ENCODE measurements at places on chromosomes 2 and 18.

- DNase-seq: no peak
Measured at GRCh38 chr18:26005950-26006349, 84.5 kb downstream of the SS18 start.

DNA sequence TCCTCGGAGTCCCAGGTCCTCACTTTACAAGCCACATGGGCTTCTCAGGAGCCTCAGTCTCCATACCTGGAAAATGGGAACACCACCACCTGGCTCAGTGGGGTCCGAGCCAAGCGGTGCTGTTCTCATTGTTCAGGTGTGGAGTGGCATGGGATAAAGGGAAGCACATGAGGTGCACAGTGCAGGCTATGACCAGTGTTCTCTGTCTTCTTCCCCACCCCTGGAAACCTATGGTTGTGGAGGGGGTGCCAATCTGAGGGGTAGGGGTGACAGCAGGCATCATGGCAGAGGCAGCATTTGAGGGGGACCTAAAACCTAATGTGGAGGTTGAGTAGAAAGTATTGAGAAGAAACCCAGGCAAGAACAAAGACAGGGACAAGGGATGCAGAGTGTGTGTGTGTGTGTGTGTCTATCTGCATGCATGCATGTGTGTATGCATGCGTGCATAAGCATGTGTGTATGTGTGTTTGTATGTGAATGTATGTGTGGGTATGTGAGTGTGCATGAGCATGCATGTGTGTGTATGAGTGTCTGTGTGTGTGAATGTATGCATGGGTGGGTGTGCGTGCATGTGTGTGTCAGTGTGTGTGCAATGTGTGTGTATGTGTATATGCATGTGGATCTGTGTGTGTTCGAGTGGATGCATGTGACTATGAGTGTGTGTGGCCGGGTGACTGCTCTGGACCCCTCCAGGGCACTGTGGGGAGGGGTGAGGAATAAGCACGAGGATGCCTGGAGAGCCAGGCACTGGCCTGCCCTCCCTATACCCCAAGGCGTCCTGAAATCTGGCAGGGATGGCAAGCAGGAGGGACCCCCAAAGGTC is 4.0 kb downstream of the KIF1A start:
- DNase-seq: no peak

- DNase-seq: no peak
Measured at GRCh38 chr18:76328140-76328539, 166.9 kb downstream of the ZNF516 start.

- DNase-seq: no peak
Measured at GRCh38 chr2:200428961-200429665, 80.8 kb downstream of the KCTD18 start.

- DNase-seq: peak; percentile 40
Measured at GRCh38 chr2:238720232-238720672, 127.6 kb upstream of the TWIST2 start.

DNA sequence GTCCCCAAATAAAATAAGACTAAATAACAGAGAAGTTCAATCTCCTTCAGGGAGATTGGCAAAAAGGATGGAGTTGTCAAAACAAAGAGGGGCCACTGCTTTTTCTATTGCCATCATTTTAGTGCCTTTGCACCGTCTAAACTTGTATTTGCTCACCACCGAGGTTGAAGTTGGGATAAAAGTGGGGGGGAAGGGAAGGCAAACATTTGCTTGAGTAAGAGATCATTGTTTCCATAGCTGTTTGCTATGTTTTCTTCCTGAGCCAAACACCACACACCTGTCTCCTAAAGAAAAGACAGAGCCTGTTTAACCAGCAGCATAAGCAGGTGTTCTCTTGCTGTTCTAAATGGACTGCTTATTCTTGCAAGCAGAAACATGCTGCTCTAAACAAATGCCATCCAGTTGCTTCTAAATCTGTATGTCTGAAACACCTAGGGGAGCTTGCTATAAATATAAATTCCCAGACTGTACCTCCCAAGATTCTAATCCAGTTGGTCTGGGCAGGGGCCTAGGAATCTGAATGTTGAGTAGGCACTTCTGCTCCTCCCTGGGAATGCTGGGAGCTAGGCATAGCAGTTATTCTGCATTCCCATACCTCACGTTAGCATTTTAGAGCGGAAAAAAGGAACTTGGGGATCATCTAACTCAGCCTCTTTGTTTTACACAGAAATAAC is 179.4 kb upstream of the ARL4C start:
- DNase-seq: no peak

GRCh38 chr2:198715302-198715835 is 742.4 kb downstream of the SATB2 start:
- DNase-seq: no peak

GRCh38 chr2:6449343-6449742 is 416.4 kb downstream of the CMPK2 start:
- DNase-seq: no peak

DNA sequence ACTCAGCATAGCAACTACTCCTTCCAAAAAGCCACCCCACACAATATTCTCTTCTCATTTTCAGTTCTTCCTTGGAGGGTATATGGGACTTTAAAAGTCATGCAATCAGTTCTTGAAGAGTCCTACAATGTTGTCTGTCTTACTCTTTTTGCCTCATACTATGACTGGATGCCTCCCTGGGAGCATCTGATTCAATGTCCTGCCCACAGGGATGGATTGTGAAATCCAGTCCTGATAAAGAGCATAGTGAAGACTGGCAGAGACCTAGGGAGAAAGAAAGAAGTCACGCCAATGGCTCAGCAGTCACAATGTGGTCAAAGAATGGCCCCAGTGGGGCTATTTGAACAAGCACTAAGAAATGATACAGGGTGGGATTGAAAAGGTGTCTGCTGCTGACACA is 155.1 kb upstream of the SERPINE2 start:
- no peak for DNase-seq

DNA sequence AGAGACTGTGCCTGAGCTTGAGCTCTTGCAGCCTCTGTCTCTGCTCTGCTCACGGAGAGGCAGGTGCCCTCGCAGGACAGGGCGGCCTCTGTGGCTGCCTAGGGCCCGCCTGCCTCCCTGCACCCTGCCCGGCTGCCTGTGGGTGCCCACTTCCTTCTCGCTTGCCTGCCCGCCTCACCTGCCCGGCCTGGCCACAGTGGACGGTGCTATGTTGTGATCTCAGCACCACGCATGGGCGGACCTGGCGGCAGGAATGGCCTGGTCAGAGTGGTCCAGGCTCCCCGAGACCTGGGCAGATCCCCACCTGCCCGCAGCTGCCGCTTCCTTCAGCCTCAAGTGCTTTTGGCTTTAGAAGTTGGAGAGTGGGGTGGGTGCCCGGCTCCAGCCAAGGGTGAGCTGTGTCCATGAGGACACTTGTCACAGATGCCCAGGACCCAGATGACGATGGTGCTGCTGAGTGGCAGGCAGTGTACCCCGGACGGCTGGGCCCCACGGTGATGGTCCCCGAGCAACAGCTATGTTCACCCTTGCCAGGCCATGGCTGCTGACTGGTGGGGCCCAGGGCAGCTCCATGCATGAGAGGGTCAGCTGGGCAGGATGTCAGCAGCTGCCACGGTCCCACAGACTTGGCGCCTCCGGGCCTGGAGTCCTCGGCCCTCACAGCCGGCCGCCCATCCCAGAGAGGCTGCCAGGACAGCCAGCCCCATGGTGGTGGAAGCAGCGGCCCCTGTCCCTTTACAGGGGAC is 25.3 kb downstream of the RTP5 start:
- no peak for DNase-seq

DNA sequence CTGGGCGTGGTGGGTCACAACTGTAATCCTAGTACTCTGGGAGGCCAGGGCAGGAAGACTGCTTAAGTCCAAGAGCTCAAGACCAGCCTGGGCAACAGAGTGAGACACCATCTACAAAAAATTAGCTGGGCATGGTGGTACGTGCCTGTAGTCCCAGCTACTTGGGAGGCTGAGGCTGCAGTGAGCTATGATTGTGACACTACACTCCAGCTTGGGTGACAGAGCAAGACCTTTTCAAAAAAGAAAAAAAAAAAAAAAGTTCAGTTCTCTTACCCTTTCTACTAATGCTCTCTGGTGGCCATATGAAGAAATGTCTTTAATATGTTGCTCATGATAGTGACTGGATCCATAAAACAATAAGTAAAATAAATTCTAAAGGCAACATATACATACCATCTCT is 14.9 kb downstream of the TYW5 start:
- DNase-seq: no peak

- DNase-seq: no peak
Measured at GRCh38 chr2:127658641-127659407, 12.9 kb downstream of the GPR17 start.

GRCh38 chr2:49834433-49834832 is 680.1 kb upstream of the FSHR start:
- DNase-seq: no peak

DNA sequence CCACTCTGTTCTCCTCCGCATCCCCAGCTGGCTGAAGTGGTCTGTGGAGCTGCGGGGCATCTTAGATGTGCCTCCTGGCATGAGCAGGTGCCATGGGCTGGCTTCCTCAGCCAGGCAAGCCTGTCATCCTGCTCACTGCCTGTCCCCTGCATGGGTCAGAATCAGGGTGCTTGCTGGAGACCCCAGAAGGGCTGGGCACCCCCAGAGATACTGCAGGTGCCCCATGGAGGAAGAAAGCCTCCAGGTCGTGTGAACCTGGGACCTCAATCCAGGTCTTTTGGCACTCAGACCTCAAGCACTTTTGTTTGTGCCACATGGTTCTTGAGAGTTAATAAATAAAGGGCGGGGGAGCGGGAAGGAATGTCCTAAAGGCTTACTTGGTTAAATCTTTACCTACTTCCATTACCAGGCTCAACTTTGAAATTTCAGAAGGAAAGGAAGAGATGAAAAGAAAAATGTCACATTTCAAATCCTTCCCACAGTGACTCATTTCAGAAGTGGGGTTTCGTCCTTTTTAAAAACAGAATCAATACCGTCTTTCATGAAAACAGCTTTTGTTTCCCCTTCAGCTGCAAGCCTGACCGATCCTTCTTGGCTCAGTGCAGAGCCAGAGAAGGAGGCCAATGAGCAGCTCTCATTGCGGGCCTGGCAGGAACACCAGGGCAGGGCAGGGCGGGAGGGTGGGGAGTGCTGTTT is 69.9 kb downstream of the RHOB start:
- peak; percentile 63 for DNase-seq

- no peak for DNase-seq
Measured at GRCh38 chr18:45528712-45529336, 86.5 kb upstream of the SLC14A2 start.

DNA sequence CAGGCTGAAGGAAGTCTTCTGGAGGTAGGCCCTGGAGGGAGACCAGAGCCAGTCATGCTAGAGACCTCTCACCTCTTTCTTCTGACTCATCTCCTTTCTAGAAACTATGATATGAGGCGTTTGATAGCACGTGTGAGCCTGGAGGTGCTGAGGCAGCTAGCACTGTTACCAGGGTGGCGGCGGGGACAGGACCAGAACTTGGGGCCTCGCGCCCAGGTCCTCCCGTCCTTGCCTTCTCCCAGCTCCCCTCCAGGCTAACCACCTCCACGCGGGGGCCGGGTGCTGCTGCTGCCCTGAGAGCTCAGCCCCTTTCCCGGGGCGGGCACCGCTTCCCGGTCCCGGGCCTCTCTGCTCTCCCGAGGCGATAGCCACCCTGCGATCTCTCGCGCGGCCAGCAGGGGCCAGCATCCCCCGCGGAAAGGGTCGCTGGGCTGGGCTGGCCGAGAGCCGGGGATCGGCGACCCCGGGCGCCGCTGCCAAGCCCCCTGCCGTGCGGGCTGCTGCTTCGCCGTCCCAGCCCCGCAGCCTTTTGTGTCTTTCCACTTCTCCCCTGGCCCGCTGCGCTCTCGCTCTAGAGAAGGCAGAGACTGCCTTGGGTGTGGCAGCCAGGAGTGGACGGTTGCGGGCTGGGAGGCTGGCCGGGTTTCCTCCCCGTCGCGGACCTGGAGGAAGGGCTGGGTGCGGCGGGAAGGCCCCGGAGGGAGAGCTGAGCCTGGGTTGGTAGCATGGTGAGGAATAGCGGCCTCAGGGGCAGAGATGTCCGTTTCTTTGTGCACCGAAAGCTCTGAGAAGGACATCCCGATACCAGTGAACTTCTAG is 49.1 kb downstream of the TMEM17 start:
- peak; percentile 84 for DNase-seq

- no peak for DNase-seq
Measured at GRCh38 chr2:158509928-158510797, 53.4 kb downstream of the PKP4 start.

DNA sequence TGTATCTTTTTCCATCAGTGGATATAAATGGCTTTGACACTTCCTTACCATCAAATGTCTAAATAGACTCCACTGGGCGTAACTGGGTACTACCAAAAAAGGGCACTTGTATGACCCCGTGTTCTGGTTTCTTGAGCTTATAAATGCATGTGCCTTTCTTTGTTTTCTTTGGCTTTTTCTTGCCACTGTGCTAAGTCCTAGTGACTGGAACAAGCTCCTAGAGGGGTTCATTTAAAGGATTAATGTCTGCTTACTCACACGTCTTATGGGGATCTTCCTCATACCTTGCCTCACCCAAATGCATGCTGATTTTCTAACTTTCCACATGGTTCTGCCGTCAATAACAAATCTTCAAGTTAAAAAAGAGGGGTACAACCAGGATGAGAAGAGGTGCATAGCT is 19.8 kb upstream of the ZNF532 start:
- DNase-seq: no peak

DNA sequence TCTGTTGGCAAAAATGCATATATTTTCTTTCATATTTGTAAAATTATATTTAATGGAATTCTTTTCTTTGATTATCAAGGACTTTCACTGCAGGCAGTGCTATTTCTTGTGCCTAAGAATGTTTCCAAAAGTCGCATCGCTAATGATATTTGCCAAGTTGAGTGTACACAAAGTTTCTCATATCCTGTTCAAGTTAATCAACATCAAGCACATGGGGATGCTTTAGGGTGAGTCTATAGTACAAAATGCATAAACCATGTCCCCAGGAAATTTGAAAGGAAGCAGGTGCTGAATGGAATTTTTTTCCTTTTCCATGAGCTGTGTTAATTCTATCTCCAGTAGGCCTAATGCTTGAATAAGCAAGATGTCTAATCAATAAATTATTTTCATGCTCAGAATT is 129.7 kb downstream of the GALNT1 start:
- no peak for DNase-seq

GRCh38 chr2:209398463-209398862 is 25.4 kb upstream of the MAP2 start:
- DNase-seq: no peak

GRCh38 chr18:10131460-10132395 is 217.9 kb downstream of the VAPA start:
- no peak for DNase-seq

DNA sequence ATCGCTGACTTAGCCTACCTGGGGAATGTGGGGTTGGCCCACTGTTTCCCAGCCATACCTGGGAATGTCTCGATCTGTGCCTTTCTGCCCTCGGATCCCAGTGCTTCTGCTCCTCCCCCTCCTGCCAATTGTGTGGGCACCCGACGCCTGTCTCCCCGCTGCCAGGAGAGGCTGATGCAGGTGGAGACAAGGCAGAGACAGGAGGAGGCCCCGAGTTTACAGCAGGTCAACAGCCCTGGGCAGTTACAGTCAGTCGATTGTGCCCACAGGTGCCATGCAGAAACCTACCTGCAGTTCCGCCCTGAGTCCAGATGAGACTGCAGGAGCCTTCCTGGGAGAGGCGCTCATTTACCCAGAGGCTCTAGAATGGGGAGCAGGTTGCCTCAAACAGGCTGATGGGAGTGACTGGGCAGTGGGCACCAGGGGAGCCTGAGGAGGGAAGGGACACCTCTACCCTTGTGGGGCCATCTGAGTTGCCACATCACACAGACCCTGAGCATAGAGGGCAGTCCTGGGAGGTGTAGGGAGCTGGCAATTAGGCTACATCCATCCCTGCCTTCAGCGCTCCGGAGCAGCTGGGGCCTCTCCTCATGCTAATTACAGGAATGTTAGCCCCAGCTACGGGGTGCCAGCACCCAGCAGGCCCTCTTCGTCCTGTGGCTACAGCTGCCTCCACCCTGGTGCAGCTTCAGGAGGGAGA is 300.1 kb downstream of the NDUFA10 start:
- DNase-seq: no peak

All from GM19239 (cell line).